Activated T-helper 1 cell treated with anti-CD3 and anti-CD28 coated beads, Interleukin-12 subunit alpha, Interleukin-12 subunit beta, Interleukin-2, Interleukin-4 antibody, amounts not matched to agents 30 ng/mL and 10 ng/mL and 1 ng/mL, durations not matched to agents 14 hours and 24 hours and 36 hours (primary cell): ENCODE measurements at places on chromosomes 3 and 15. TPM values are rescaled to one million over a fixed set of nuclear protein-coding genes. Genes with fewer than 3 reads are reported as not detected.

The SLC22A13 gene
- 0.65 and 0.78 TPM in 2 replicates for total RNA-seq

The CAMK2N2 gene
- total RNA-seq, result 0.15 and 0.52 TPM in 2 replicates

The PLOD2 gene
- 1.4 and 2.0 TPM in 2 replicates for total RNA-seq

The OSTN gene
- total RNA-seq, result not detected in 2 replicates

The BCL2A1 gene
- total RNA-seq, result 91.8 and 95.0 TPM in 2 replicates

The FGD5 gene
- total RNA-seq, result not detected in 2 replicates

The PTPN23 gene
- 33.7 and 35.1 TPM in 2 replicates for total RNA-seq

The GRK7 gene
- not detected in 2 replicates for total RNA-seq

The RASGRF1 gene
- total RNA-seq, result 0.10 TPM in 1 of 2 replicates, not detected in the other

The TERC gene
- 3.1 and 3.4 TPM in 2 replicates for total RNA-seq

The PTX3 gene
- total RNA-seq, result not detected in 2 replicates

The PP2D1 gene
- not detected in 2 replicates for total RNA-seq

The LACTB gene
- total RNA-seq, result 13.7 and 15.1 TPM in 2 replicates

The CFAP91 gene
- 0.24 TPM in 1 of 2 replicates, not detected in the other for total RNA-seq

The ITPKA gene
- total RNA-seq, result 2.8 and 3.1 TPM in 2 replicates

The FEZF2 gene
- not detected in 2 replicates for total RNA-seq

The C15orf39 gene
- total RNA-seq, result 46.1 and 49.5 TPM in 2 replicates
